Stimulated activated CD8-positive, alpha-beta memory T cell treated with anti-CD3 and anti-CD28 coated beads, Interleukin-4, amount 100 ng/mL, for 48 hours (primary cell): ENCODE measurements at places on chromosomes 3 and 15.

- DNase-seq, result no peak
These were observed 203.0 kb downstream of the MYRIP start for GRCh38 chr3:40012381-40012780.

DNA sequence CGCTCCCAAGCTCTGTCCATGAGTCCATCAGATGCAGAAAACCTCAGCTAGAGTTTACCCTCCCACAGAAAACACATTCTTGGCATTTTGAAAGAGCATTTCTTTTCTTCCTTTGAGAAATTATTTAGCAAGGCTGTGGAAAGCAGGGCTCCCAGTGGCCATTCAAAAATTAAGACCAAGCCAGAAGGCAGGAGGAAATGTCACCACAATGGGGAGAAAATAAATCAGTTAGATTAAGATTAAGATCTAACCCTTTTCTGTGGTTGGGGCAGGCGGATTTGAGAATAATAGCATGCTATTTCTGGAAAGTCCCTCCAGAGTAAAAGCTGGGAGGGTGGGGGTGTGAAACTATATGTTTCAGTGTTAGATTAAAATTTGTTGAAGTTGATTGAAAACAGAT, 20.2 kb downstream of the LRIG1 start:
- DNase-seq, result peak; percentile 45

DNA sequence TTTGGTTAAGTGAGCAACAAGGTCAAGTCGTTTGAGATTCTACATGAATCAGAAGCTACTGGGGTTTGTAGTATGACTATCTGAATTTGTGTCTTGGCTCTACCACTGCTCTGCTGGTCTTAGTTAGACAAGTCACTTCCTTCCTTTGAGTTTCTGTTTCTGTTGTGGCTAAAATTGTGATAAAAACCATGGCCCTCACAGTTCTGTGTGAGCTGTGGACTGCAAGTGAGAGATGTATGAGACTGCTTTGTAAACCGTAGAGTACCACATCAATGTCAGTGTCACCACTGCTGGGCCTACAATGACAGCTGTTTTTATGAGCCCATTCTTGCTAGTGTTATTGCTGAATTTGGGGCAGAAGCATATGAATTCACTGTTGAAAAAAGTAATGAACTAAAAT, 32.7 kb downstream of the RARB start:
- DNase-seq, result no peak

DNA sequence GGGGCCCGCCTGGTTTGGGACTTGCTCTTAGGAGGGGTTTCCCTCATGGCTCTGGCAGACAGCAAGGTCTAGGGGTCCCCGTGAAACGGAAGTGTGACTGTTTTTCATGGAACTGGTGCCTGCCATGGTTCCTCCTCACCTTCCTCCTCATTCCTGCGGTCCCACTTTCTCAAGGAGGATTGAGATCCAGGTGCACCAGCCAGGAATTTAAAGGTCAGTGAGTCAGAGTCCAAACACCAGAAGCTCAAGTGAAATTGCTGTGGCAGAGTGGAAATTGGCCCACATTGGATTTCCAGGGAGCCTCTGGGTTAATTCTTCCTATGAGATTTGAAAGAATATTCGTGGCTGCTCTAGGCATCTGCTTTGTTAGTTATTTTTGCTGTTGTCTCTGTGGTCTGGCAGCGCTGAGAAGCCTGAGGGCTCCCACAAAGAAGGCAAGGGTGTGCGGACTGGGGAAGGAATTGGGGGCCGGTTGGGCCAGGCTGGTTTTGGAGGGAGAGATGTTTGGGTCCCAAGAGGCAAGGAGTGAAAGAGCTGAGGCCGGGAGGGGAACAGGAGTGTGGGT, 60.4 kb upstream of the TNFAIP8L3 start:
- no peak for DNase-seq

DNA sequence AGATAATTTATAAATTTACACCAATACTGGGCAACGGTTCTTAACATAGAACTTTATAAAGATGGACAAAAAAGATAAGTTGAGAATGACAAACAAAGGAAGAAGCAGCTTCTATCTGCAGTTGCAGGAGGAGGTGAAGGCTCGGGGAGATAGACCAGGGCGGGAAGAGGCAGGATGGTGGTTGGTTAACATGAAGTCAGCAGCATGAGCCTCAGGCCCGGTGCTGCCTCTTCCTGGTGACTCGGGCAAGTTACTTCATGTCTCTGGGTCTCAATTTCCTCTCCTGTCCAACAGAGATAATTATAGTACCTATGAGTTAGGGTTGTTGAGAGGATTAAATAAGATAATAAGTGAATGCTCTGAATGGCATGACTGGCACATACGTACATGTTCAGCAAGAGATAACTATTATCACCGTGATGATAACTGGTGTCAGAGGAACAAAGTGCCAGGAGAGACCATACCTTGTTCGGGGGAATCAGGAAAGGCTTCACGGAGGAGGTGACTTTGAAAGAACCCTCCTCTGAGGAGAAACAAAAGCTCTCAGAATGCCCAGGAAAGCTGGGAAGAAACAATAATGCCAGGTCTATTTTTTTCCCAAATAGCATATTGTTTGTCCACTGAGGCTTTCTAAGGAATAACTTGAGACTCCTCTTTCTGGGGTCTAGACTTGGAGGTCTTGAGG, 4.4 kb downstream of the PAK6 start:
- no peak for DNase-seq

DNA sequence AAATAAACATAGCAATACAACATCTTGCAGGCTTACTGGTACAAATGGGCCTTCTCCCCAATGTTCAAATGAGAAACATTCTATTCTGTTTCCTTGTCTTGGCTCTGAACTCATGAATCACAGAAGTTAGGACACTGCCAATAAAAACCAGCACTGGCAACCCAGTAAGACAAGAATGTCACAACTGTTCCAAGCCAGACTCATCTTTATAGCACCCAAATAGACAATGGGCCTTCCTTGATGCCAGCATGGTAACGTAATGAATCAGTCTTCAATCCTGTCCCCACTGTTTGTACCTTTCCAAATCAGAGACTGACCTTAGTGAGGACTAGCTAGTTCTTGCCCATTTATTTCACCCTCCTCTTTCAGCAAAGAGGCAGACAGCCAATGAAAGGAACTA, 14.1 kb upstream of the RPS17 start:
- DNase-seq, result no peak

- no peak for DNase-seq
These were observed 544.6 kb upstream of the NECTIN3 start for GRCh38 chr3:110526777-110527727.
